Lower leg skin (tissue), 4 donors: ENCODE measurements at places on chromosomes 5 and 9.

GRCh38 chr9:108543251-108543778 is 312.5 kb downstream of the ACTL7B start:
- no peak for DNase-seq

DNA sequence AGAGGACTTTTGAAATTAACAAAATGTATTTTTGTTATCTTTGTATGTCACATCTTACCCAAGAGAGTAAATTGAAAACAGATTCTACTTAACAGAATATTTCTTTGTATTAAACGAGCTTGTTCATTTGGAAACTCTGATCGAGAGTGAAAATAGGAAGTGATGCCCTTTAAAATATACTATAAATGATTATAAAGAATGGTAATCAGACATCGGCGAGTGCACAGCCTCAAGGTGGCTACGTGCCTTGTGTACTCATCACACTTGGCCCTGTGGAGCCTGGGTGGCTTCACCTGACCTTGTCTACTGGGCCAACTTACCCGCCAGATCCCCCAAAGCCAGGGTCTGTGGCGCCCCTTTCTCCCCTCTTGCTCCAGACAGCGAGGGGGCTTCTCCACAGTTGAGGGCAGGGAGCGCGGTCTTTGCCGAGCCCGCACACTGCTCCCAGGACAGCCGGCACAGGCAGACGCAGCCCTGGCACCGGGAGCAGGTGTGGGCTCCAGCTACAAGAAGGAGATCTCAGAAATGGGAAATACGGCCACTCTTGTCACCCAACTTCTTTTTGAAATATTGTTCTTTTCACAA is 243.2 kb downstream of the CEMIP2 start:
- DNase-seq = no peak

- DNase-seq = no peak
Observed at GRCh38 chr9:100216178-100216787, 117.2 kb downstream of the INVS start.

- no peak for DNase-seq
Observed at GRCh38 chr5:126846344-126846743, 69.4 kb downstream of the LMNB1 start.

DNA sequence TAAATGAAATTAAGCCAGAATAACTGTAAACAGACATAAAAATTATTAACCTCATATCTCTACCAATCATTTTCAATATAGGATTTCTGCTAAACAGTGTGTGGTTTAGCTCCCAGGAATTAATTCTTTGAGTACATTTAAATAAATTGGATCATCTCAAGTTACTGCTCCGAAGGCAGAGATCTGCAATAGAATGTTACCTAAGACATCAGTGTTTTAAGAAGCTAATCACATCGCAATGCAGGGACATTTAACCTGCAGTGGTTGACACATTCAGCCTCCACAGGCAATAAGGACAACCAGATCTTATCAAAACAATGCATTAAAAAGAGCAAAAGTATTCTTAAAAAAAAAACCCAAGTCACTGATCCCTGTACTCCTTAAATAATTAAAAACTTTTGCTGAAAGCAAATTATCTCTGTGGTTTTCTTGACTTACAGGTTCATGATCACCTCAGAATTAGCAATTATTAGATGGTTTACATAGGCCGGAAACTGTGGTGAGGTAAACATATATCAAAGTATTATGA is 45.7 kb downstream of the PRDM6 start:
- DNase-seq = no peak

DNA sequence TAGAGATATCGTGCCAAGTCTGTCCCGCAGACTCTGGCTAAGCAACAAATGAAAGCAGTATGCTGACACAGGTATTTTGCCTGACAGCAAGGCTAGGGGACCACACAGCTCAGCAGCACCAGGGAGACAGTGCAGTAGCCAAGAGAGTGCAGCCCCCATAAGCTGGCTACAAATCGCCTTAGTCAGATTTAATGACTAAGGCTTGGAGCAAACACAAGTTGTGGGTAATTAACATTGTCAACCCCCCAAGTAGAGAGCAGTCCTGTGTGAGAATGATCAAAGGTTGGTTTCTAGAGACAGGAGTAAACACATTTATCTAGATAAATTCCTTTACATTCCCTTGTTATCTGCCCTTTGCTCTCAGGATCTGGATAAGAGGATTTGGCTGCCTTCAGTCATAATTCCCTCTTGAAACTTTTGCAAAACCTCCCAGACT is 1434.5 kb upstream of the CDH6 start:
- DNase-seq = no peak

DNA sequence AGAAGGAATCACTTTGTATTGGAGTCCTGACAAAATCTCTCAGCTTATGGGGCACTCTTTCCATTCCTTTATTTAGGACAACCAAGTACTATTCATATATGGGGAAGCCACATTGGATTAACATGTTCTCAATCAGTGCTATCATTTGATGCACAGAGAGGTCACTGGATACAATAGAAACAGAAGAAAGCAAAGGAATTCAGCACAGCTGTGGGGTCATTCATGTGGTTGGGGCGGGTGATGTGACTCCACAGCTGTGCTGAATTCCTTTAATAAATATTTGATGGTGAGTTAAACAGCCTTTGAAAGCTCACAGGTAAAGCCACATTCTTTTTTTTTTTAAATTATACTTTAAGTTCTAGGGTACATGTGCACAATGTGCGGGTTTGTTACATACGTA is 854 bp upstream of the TEX48 start:
- no peak for DNase-seq

- no peak for DNase-seq
Observed at GRCh38 chr5:2112173-2113025, 229.7 kb upstream of the IRX4 start.

- no peak for DNase-seq
Observed at GRCh38 chr9:133031496-133031911, 707 bp downstream of the GTF3C5 start.

GRCh38 chr5:107025712-107026497 is 644.8 kb downstream of the EFNA5 start:
- no peak for DNase-seq

- DNase-seq = no peak
Observed at GRCh38 chr5:52466113-52466512, 321.6 kb upstream of the ITGA1 start.

DNA sequence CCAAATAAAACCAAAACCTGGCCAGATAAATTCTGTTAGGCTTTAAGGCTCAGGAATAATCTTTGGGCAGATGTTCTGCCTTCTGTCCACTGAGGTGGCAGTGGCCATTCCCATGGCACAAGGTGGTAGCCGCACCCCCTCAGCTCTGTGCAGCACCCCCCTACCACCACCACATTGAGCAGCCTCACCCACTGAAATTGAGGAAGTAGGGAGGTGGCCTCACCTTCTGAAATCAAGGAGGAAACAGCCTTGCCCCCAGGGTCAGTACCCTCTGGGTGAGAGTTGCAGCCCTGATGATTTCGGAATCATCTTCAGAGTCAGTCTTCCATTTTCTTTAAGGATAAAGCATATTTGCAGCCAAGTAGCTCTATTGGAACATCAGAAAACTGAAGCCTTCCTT is 204.8 kb upstream of the PIK3R1 start:
- no peak for DNase-seq
